ENCODE measurements at places on chromosomes 11 and 22.

GRCh38 chr11:1460986-1461825 is 25.4 kb downstream of the MOB2 start:
- no peak for DNase-seq

GRCh38 chr11:57476047-57476756 is 15.9 kb downstream of the RTN4RL2 start:
- no peak for DNase-seq

- no peak for DNase-seq
Measured at GRCh38 chr11:114208377-114208776, 87.8 kb upstream of the NNMT start.

DNA sequence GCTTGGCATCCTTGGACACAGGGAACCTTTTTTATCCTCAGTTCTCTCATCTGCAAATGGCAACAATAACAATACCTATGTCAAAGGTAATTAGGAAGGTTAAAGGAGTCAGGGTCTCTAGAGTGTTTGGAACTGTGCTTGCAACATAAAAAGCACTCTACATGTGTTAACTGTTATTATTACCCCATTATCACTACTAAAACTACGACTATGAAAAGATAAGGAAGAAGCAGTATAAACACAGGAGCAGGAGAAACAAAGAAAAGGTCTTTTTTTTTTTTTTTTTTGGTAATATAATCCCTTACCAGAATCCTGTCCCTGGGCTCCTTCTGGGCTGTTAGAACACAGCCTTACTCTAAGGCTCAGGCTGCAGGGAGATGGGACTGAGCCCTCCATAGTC is 348.2 kb downstream of the CADM1 start:
- no peak for DNase-seq

- no peak for DNase-seq
Measured at GRCh38 chr11:15754221-15754620, 602.1 kb downstream of the SOX6 start.

- DNase-seq, result no peak
Measured at GRCh38 chr22:31611061-31611760, 50.8 kb downstream of the PISD start.

DNA sequence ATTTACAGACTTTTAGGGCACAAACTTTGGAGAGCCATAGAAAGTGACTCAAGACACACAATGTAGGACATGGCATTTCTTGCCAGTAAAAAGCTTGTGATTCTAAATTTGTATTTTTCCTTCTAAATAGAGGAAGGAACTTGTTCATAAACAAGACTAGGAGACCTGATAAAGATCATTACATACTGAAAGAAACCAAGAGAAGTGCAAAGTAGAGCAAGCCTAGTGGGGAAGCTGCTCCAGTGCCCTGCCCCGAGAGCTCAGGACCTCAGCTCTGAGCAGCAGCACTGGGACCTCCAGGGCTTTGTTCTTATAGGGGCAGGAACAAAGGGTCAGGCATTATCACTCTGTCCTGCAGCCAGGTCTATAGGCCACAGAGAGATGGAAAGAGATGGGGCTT is 7.2 kb downstream of the IRAG1 start:
- DNase-seq, result no peak

GRCh38 chr22:40603088-40603605 is 33.4 kb downstream of the MRTFA start:
- DNase-seq, result no peak

DNA sequence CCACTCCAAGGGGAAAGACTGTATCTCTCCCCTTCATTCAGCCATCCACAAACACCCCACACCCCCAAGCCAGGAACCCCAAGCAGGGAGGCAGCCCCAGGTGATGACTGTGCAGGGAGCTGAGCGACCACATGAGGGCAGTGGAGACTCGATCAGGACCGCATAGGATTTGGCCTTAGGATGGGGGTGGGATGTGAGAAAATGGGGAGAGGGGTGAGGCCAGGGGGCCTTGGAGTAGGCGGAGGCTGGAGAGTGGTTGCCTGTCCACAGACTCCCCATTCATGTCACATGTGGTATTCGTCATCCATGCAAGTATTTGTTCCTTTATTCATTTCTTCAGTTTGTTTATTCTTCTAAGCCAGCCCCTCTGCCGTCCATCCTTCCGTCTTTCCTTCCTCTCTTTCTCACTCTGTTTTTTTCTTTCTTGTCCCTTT is 2.7 kb upstream of the RHOD start:
- DNase-seq, result no peak

DNA sequence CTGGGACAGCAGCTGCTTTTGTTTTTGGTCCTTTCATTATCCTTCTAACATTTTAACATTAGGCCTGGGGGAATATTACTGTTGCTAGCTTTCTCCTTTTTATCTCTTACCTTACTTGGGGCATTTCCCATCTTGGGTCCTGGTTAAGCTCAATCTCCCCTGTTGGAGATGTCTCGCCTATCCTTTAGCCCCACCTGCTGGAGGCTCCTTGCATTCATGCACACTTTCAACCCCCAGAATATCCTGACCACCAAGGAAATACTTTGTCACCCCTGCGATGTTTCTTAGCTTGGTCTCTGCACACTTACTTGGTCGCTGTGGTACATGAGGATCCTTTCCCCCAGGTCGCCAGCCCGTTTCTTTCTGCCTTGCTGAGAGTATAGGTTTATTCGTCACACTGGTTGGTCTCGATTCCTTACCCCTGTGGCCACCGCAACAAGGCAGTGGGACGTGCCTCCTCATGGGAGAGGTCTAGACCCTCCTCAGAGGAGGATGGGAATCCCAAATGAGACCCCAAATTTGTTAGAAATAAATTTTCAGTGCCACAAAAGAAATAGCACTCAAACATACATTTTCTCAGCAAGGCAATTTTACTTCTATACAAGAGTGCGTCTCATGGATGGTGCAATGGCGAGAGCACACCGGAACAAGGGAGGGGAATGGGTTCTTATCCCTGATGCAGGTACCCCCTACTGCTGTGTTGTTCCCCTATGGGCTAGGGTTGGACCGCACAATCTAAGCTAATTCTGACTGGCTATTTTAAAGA is 5.4 kb upstream of the TXN2 start:
- DNase-seq, result peak; percentile 17

- peak; percentile 10 for DNase-seq
Measured at GRCh38 chr11:62340269-62340901, 3.1 kb downstream of the ASRGL1 start.

DNA sequence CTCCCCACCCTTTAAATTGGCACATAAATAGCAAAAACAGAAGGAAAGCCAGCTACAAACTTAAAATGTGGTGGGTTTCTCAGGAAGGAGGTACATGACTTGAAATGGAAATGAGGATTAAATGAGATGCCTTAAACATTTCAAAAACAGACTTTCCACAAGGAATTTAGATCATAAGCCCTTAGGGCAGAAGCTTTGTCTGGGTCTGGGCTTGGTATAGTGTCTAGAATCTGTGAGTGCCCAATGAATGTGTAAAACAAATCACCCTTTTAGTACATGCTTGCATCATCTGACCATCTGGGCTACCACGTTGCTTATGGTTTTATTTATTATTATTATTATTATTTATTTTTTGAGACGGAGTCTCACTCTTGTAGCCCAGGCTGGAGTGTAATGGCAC is 37.1 kb upstream of the CREB3L1 start:
- DNase-seq, result no peak

DNA sequence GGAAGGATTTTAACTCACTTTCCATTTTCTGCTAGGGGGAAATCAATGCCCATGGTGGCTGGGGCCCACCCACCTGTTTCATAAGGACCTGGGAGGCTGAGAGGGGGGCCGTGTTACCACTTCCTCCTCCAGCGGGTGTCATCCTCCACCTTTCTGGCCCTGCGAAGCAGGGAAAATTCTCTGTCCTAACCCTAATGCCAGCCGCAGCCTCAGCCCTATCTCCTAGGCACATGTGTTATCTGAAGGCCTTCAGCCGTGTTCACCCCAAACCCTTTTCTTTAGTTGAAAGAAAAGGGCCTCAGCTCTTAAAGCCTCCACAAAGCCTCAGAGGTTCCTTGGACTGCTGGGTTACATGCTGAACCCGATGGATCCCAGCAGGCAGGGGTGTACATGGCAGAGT is 55.4 kb upstream of the NECTIN1 start:
- DNase-seq, result no peak

- no peak for DNase-seq
Measured at GRCh38 chr22:24894220-24894975, 52.1 kb downstream of the LHFPL7 start.

GRCh38 chr11:2591805-2592204 is 108.0 kb downstream of the KCNQ1OT1 start:
- no peak for DNase-seq

- DNase-seq, result no peak
Measured at GRCh38 chr11:69480547-69481392, 693 bp upstream of the LINC01488 start.

DNA sequence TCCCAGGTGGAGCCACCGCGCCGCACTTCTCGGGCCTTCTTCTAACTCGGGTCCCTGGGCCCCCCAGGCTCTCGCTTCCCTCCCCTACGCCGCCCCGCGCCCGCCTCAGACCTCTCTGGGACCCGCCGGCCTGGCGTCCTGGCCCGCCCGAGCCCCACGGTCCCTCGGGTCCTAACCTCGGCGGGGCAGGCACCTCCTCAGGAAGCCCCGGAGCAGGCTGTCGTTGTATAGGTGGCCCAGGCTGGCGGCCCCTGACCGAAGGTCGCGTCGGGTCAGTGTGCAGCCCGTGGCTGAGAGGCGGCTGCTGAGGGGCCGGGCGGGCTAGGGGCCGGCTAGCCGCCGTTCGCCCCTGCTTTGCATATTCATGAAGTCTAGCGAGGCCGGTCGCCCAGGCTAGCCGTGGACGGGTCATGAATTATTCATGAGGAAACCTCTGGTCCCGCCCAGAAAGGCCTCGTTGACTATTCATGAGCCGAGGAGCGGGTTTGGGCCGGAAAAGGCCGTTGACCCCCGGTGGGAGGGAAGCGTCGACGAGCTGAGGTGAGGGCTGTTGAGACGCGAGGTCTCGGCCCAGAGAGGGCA is at the start of gene HORMAD2:
Gene HORMAD2, plus strand, starts transcription at position 513 of the 582 bp plus-strand sequence. CDS start 13,489 bp downstream, outside the sequence.
- DNase-seq, result no peak

DNA sequence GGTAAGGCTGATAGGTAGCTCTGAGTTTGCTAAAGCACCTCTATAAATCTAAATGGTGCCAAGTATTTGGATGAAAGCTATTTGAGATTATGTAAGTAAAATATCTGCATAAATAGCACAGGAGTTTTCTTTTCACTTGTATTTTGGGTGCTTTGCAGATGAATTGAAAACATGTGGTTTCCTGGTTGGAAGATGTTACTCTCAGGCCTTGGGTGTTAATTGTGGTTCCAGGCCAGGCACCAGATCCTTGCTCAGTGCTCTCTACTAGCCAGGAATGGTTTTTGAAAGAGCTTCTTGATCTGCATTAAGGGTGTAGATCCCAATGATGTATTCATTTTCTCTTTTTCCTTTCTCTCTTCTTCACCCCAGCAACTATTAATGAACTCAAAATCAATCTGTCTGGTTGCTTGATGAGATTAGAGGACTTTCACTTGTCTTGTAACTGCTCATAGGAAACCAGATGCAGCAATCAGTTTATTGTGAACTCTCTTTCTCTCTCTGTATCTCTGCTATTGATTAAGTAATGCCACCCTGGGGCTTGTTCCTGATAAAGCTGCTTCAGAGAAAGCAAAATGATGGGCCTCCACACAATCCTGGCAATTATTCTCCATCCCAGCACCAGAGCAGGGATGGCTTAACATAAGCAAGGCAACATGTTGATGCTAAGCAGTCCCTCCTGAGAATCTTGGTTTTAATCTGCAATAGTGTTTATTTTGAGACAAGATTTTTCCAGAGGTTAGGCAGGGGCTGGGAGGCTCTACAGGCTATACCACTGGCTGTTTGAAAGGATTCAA is 147.0 kb upstream of the NTM start:
- DNase-seq, result no peak

GRCh38 chr11:38305682-38306081 is 1707.6 kb upstream of the RAG2 start:
- no peak for DNase-seq

- no peak for DNase-seq
Measured at GRCh38 chr22:46641811-46642266, 21.7 kb downstream of the GRAMD4 start.

GRCh38 chr22:46262449-46263215 is 511 bp downstream of the PKDREJ start:
- DNase-seq, result no peak

DNA sequence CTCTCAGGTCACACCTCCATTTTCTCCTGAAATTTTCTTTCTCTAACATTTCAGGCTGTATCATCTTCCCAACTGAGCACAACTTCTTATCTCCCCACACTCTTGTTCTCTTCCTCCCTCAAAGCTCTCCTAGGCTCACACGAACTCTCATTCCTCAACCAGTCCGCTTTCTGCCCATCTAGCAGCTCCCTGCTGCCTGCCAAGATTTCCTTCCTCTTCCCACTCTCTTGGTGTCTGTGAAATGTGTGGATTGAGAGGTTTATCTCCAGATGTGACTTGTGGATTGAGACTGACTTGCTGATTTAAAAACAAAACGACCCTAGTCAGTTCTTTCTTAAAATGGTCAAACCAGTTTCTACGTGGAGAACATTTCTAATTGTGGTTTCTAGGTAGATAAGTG is 106.3 kb downstream of the MTNR1B start:
- DNase-seq, result no peak

GRCh38 chr11:64139049-64139448 is 26.9 kb downstream of the MACROD1 start:
- DNase-seq, result no peak

- DNase-seq, result no peak
Measured at GRCh38 chr11:107583629-107584195, 7.2 kb upstream of the ELMOD1 start.

GRCh38 chr22:47550524-47551430 is 788.3 kb downstream of the TBC1D22A start:
- no peak for DNase-seq

DNA sequence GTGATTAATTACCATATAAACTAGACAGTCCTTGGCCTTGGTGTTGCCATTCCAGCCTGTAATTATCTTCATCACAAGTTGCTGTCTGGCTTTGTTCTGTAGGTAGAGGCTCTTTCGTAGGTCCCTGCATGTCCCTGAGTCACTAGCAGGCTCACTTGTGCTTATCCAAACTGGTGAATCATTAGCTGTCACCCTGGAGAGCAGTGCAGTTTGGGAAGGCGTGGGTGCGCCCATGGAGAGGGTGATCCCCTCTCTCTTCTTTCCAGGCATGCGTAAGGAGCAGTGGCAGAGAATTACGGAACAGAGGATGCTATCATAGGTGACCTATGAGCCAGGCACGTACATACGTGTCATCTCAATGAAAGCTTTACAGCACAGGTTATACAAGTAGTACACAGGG is 11.0 kb upstream of the EHF start:
- DNase-seq, result no peak

DNA sequence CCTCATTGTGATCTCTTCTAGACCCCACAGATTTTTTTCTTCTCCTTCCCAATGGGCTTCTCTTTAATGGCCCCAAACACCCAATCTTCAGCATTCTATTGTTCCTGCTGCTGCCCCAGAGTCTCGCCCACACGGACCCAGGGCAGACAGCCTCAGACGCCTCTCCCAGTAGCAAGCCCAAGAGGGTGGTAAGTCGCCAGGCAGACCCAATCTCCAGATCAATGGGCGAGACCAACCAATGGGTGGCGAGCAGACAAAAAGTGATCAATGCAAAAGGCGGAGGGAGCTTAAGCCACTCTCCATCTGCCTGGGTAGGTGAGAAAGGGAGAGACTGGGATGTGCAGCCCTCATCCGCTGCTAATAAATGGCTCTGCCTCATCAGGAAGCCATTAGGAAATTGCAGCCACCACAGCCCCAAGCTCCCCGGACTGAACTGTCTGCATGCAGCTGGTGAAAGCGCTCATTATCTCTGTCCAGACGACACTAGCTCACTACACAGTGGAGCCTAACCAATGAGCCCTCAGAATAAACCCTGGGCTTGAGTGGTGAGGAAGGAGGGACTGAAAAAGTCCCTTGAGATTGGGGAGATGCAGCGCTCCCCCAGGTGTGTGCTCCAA is 81.8 kb downstream of the ETS1 start:
- no peak for DNase-seq

- DNase-seq, result no peak
Measured at GRCh38 chr11:102581066-102581465, 44.1 kb downstream of the MMP20 start.
